ENCODE measurements at places on chromosomes 11 and 22.

GRCh38 chr11:125489166-125489565 lies 6.9 kb downstream of the FEZ1 start:
- DNase-seq, result no peak

- DNase-seq, result no peak
These were observed 46.3 kb upstream of the WNT11 start for GRCh38 chr11:76252631-76253070.

DNA sequence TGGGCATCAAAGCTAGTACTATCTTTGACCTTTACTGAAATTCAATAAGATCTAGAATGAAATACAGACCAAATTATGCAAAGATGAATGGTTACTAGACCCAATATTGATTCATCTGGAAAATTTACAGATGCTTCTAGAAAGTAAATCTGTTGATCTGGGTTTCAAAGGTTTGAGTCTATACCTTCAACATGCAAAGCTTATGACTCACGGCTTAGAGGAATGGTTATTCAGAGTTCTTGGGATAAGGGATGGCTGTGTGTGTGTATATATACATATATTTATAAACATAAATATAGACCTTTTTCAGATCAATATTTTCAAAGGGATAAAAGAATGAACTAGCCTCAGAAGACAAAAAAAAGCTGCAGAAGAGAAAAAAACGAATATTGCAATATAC lies 1.3 kb downstream of the SPTY2D1 start:
- DNase-seq, result no peak

DNA sequence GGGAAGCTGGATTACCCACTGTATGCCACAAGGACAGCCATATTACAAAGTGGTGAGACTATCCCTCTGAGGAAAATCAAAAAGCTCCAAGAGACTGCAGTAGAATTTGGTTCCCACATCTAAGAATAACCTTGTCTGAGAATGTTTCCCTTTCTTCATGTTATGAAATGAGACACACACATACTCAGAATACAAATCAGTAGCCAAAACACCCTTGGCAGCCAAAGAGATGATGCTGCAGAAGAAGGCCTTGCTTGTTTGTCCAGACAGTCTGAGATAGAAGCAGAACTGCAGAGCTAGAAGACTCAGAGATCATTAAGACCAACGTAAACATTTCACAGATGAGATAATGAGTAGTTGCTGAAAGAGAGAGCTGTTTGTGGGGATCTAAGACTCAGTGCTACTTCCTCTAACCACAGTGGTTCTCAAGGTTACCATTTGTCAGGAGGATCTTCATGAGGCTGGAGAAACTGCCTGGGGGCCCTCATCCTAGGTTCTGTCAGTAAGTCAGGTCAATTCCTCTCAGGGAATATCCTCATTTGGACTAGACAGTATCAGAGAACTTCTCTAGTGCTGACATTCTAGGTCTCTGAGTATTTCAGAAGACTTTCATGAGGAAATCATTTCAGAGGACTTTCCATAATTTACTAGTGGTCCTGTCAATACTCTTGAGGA lies 38.9 kb downstream of the RELT start:
- no peak for DNase-seq

GRCh38 chr11:115548878-115549528 lies 44.8 kb upstream of the CADM1 start:
- DNase-seq, result no peak

GRCh38 chr22:27231266-27231665 lies 570.3 kb downstream of the MN1 start:
- DNase-seq, result no peak

DNA sequence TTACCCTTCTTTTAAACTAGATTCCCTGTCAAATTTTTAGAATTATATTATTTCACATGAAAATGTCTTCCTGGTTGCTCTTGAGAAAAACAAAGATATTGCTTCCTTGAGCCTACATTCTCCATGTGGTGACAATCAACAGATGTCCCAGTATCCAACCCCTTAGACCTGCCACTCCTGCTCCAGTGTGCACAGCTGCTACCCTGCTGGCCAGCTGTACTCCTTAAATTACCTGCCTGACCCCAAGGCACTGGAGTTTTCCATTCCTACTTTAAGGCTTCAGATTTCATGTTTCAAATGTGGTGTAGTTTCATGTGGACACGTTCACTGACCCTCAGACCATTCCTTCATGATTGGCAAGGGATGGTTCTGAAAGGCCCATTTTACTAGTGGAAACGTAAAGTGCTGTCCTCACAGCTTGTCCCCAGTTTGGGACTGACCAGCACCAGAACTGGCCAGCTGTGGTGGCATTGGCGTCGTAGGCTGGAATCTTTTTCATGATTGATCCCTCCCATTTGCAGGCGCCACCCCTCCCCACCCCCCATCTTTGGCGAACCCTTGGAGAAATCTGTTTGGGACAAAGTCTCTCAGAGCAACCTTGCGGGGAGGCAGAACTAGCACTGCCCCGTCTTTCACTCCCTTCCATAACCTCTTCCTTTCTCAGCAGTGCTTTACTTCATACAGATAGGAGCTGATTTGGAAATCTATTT lies 123.5 kb downstream of the DBX1 start:
- DNase-seq, result no peak

DNA sequence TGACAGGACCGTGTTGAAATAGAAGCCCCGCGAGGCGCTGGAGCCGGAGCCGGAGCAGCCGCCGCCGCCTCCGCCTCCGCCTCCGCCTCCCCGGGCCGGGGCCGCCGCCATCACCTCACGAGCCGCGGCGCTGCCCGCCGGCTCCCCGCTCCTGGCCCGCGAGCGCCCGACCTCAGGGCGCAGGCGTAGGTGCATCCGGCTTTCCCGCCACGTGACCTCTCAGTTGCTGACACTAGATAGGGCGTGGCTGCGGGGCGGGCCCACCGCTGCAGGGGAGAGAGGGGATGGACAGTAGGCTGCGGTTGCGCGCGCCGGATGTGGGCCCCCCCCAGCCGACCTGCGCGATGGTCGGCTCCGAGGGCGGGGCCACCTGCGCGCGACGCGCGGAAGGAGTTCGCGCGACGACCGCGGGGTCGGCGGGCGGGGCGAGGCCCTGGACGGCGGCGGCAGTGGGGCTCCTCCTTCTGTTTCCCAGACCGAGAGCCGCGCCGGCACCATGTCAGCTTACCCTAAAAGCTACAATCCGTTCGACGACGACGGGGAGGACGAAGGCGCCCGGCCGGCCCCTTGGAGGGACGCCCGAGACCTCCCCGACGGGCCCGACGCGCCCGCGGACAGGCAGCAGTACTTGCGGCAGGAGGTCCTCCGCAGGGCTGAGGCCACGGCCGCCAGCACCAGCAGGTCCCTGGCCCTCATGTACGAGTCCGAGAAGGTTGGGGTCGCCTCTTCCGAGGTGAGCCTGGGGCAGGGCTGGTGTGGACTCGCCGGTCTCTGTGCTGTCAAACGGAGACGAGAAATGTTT lies at the start of the genes PI4KA and SNAP29:
PI4KA (minus strand) TSS at position 197 of the 802 bp plus-strand sequence; CDS start at position 111, 86 bp downstream.
SNAP29 (plus strand) TSS at position 393 of the 802 bp plus-strand sequence; CDS start at position 497, 104 bp downstream.
- peak; percentile 97 for DNase-seq

- no peak for DNase-seq
These were observed 8.3 kb downstream of the CD81 start for GRCh38 chr11:2385156-2386151.

- no peak for DNase-seq
These were observed 25.4 kb downstream of the SAAL1 start for GRCh38 chr11:18080451-18080850.

DNA sequence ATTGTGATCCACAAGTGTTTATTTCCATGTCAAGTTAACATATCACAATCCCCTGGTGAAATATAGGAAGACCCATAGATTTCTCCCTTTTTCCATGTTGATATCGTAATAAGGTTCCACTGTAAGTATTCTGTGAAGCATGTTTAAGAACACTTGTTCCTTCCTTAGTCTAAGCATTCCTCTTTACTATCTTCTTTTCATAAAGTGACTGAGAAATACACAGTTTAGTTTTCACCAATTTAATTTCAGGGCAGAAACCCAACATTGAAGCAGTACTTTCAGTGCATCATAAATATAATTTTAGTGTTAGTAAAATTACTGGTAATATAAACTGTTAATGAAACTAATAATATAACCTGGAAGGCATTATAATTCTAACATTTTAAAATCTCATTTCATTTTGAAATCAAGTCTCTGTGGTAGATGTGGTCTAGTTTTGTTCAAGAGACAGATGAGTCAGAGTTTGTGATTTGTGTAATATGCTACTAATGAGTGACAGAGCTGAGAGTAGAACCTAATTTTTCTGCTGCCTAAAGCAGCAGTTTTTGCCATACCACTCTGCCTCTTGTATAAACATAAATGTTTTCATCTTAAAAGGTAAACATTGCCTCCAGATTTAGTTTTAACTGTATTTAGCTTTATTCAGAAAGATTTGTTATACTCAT lies 79.4 kb downstream of the ATM start:
- no peak for DNase-seq

DNA sequence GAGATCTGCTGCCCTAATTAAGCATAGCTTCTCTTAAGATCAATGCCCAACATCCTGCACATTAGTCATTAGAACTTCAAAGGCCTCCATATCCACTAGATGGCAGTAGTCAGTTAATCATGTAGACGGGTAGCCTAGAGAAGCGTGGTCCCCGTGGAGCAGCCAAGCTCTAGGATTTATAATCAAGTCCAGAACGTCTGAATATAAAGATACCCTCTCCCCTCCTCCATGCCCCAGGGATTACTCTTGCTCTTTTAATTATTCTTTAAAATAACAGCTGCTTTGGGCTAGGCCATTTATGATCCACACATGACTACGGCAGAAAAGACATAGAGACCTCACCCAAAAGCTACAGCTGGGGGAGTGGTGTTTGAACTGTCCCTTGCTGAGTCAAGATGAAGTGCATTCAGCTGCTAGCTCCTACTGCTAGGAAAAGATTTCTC lies 327.6 kb upstream of the PLET1 start:
- DNase-seq, result peak; percentile 78

- DNase-seq, result no peak
These were observed 37.5 kb upstream of the RTL6 start for GRCh38 chr22:44535362-44536095.

DNA sequence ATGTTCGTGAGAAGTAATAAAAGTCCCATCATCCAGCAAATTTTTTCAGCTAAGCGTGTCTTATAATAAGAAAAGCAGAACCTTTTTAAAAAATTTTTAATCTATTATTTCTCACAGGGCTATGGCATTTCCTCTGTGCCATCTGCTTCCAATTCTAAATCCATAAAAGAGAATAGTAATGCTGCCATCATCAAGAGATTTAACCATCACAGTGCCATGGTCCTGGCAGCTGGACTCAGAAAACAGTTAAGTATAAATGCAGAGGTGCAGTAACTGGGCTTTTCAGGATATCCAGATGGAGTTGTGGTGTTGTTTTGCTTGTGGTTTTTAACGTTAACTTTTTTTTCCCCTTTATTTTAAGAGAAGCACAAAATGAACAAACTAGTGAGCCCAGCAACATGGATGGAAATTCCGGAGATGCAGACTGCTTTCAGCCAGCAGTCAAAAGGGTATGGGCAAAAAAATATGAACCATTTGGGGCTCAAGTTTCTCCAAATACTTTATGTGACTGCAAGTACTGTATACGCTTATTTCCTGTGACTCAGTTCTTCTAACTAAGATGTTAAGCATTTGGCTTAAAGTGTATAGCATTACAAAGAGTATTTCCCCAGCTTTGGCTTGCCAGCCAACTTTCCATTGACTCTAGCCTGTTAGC lies 25.2 kb downstream of the GTF2H1 start:
- no peak for DNase-seq

- peak; percentile 43 for DNase-seq
These were observed 88.9 kb downstream of the KCNQ1 start for GRCh38 chr11:2533587-2534133.

DNA sequence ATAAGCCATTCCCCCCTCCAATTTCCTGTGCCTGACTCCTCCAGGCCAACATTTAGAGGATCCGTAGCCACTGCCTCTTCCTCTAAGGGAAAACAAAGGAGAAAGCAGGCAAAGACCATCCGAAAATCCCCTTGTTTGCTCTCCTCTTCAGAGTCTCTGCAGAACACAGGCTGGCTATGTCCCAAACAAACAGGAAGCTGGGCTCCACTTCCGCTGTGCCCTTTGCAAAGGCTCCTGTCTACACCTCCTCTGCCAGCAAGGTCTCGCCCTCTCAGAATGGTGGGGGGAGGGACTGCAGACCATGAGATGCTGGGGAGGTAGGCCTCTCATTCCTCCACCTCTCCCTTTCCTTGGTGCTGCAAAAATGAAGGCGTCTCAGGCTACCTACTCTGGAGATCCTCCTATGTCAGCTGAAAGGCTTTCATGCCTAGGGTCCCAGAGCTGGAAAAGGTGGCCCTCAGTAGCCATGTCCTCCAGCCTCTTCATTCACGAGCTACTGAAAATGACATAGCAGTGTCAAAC lies 596.2 kb downstream of the BUD13 start:
- no peak for DNase-seq

- no peak for DNase-seq
These were observed 198.5 kb upstream of the CTSC start for GRCh38 chr11:88535916-88536547.

DNA sequence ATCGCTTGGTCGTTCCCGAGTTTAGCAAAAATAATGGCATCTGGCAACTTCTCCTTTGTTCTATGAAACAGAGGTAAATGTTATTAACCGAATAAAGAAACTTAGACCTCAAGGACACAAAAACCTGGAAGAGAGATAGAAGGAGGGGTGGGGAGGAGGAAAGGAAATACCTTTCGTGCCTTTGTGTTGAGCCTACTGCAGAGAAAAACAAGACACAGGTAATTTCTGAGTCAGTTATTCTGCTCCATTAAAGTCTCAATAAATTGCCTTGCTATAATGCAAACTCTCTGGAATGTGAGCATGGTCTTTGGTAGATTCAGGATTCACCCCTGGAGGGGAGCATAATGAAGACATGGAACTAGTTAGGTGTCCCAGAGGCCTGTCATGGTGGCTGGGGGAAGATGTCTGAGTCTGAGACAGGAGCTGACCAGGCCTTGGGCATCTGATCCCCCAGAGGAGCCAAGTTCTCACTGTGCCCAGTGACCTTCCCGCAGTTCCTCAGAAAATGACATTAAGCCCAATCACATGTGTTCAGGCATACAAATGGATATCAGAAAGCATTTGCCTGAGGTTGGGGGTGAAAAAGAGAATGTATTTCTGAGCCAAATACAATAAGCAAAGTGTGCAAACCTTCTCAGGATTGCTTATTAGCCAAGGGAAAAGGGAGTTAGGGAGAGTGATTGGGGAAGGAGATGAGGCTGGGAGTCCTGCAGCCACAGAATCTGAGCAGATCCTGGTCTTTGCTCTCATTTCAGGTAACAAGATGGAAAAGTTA lies 72.6 kb upstream of the CADM1 start:
- DNase-seq, result no peak

DNA sequence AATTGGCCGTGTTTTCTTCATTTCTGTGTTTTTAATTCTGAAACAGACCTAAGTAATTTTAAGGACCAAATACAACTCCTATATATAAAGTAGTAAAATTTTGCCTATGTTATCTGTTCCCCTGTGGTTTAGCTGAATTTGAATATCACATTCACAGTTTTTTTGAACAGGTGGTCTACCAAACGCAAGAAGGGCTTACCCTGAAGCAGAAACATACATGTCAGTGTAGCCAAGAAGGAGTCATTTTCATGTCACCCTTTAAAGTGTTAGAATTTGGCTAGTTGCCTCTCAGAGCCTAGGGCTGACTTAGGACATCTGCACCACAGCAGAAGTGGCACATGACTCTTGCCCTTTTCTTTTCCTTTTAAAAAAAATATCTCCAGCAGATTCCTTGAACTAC lies 34.3 kb downstream of the MYBPC3 start:
- no peak for DNase-seq
